CD8-positive, alpha-beta memory T cell (primary cell): ENCODE measurements at places on chromosomes 2 and 18.
A peak's percentile ranks its signal among the peaks of the same experiment; 100 is the strongest.

DNA sequence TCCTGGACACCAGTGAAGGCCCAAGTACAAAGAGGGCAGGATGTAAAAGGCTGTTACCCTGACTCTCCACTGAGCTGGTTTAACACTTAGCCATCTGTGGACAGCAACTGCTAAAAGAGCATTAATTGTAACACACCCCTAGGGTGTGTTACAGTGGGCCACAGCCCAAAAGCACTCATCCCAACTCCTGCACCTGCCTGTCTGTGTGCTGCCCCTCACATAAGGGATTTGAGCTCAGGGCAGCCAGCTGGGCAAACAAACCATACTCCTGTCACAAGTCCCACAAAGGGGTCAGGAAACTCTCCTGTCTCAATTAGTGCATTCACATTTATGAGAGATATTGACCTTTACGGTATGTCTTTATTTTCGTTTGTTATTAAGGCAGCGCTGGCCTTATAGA, 833.1 kb upstream of the NXPH2 start:
- no peak for DNase-seq

- DNase-seq, result no peak
These were observed 476.1 kb downstream of the LPIN1 start for GRCh38 chr2:12222554-12222953.

- DNase-seq, result peak; percentile 57
These were observed 16.4 kb downstream of the PTPN18 start for GRCh38 chr2:130372055-130372832.

DNA sequence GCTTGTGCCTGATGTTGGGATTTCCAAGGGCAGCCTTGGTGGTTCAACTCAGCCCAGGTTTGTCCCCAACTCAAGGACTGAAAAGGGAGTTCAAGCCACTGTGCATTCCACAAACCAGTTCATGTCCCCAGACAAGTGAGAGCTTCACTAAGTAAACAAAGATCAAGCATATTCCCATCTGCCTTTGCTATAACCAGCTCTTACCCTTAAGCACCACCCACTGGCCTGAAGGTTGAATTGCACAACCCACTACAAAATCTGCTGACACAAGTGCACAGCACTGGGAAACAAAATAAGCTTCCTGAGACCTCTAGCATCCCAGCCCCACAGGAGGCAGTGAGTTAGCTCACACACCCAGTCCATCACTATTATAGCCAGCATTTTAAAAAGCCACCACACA, 516.7 kb downstream of the NR4A2 start:
- no peak for DNase-seq

- no peak for DNase-seq
These were observed 237.5 kb downstream of the LDLRAD4 start for GRCh38 chr18:13455960-13456481.

- DNase-seq, result no peak
These were observed 189.2 kb downstream of the CD226 start for GRCh38 chr18:69758458-69758857.
